Liver (tissue), 10 donors: ENCODE measurements at places on chromosomes 3 and 15.

DNA sequence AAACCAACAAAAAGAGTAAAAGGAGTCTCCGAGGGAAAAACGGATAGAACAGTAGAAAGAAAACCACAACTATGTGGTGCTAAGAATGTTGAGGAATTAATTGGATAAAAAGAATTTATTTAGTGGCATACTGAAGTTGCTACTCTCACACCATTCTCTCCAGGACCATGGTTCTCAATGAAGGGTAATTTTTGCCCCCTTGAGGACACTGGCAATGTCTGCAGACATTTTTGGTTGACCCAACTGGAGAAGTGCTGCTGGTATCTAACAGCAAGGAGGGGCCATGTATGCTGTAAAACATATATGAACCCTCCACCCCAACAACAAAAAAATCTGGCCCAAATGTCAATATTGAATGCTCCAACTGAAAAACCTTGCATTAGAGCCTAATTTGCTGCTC, 85.9 kb upstream of the CSPG5 start:
- no peak for DNase-seq

GRCh38 chr3:176953106-176954060, 243.9 kb downstream of the TBL1XR1 start:
- peak; percentile 44 for DNase-seq

GRCh38 chr15:38374556-38374955, 79.4 kb upstream of the FAM98B start:
- no peak for DNase-seq

GRCh38 chr3:149009732-149010131, 18.4 kb downstream of the GYG1 start:
- no peak for DNase-seq

DNA sequence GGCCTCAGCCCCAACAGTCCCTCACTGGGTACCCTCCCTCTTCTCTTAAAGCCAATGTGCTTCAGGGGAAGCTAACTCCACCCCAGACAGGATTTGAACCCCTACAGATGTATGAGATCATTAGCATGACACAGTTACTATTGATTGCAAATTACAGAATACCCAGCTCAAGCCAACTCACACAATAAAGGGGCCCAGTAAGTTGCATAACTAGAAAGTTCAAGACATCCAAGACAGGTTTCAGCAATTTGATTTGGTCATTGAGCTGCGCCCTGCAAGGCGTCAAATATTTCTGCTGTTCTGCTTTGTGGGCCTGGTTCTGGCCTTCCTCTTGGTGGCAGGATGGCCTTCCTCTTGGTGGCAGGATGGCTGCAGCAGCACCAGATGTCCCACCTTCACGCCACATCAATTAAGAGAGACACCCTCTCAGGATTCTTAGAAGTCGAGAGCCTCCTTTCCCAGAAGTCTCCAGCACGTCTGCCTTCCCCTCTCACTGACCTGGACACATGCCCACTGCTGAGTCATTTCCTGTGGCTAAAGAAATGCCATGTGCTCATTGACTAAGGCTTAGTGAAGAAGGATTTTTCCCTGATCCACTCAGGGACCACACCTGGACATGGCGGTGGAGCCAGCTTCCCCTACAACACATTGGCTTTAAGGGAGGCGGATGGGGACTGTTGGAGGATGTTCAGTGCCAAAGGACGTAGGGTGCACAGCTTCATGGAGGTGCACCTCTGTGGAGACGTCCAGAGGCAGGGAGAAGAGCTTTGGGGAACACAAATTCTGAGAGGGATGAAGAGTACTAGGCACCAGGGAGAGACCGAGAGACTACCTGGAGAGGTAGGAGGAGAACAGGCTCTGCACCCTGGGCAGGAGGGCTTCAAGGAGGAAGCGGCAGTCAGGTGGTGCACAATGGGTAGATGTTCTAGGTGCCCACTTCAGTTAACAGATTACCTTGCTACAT, 49.1 kb downstream of the DNASE1L3 start:
- no peak for DNase-seq
